LHCN-M2 (cell line): ENCODE measurements at places on chromosomes 1 and 21. TPM values are rescaled to one million over a fixed set of nuclear protein-coding genes. Genes with fewer than 3 reads are reported as not detected.

GRCh38 chr1:8202182-8202905, 115.6 kb upstream of the SLC45A1 start:
- peak; percentile 78 for DNase-seq

GRCh38 chr1:205301842-205302588, 19.5 kb downstream of the NUAK2 start:
- no peak for DNase-seq

GRCh38 chr1:68142461-68142860, 89.9 kb downstream of the WLS start:
- no peak for DNase-seq

GRCh38 chr1:162040657-162041056, 17.0 kb upstream of the OLFML2B start:
- no peak for DNase-seq

GRCh38 chr1:85109475-85109874, 61.2 kb upstream of the MCOLN3 start:
- DNase-seq: peak; percentile 41

DNA sequence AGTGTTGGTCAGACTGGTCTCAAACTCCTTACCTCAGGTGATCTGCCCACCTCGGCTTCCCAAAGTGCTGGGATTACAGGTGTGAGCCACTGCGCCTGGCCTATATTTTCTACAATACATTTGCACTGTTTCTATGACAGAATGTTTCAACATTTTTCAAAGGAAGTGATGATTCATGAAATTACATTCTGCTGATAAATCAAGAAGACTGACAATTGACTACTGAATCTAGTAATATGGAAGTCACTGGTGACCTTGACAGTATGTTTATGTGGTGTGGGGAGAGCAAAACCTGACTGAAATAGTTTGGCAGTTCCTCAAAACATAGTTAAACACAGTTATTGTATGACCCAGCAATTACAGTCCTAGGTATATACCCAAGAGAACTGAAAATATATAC, 18.1 kb downstream of the LRIF1 start:
- no peak for DNase-seq

DNA sequence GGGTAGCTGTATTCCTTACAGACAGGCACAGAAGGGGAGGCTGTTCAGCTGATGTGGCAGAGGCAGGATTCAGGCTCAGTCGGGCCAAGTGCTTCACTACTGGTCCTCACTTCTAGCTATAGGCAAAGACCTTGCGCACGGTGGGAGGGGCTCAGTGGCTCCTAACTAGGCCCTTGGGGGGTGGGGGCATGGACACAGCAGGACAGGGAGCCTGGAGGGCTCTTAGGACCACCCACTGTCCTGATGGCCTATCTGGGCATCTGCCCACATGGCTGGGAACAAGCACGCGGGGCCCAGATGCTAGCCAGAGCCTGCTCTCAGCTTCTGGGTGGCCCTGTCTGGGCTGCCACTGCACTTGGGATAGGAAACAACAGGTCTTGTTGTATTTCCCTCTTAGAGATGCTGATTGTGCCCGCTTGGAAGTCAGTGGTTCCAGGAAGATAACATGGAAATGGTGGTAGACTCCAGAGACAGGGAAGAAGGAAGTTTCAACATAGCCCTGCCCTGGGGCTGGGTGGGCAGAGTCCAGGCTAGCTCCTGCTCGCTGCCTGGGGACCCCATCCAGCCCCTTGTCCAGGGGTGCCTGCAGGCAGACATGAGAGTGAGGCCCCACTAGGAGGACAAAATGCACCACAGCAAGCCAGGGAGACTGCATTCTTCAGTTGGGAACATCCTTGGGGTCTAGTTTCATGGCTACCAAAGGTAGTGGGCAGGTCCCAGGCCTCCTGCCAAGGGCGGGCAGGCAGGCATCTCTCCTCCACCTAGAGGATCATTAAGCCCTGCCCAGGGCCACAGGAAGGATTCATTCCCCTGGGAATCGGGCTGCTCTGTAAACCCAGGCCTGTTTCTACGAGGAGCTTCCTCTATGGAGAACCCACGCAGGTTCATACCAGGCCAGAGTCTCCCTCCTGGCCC, 102.5 kb downstream of the BCAR3 start:
- DNase-seq: no peak

DNA sequence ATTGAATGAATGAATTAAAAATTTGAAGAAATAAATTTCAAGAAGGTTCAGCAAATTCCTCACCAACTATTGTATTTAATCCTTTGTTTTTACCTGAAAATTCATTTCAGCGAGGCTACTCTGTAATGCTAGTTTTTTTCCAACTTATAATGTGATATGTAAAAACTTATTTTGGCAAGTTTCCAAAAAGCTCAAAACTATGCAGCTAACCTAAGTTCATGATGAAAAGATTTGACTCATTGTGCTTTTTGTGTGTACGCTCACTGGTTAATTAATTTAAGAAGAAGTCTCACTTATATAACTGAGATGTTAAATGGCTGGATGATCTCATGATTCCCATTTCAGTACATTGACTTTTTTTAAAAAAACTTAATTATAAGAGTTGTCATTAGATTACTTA, 196.0 kb upstream of the SAMSN1 start:
- no peak for DNase-seq

GRCh38 chr1:49576327-49576901, 447.3 kb downstream of the AGBL4 start:
- DNase-seq: no peak

- DNase-seq: no peak
Measured at GRCh38 chr21:31991356-31992331, 118.8 kb downstream of the HUNK start.

GRCh38 chr1:3431686-3432085, 22.8 kb upstream of the ARHGEF16 start:
- DNase-seq: no peak

DNA sequence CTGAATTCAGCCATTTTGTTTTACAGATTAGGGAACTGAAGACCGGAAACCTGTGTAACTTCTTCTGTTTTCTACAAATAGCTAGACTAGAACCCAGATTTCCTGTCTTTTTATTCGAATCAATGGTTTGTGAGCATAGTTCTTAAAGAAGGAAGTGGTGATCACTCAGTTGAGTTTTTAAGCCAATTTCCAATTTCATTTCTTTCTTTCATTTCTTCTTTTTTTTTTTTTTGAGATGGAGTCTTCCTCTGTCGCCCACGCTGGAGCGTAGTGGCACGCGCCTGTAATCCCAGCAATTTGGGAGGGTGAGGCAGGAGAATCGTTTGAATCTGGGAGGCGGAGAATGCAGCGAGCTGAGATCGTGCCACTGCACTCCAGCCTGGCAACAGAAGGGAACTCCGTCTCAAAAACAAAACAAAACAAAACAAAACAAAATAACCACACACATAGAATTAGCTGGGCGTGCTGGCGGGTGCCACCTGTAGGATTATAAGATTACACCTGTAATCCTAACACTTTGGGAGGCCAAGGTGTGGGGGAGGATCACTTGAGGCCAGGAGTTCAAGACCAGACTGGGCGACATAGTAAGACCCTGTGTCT, 3.0 kb upstream of the MDM4 start:
- DNase-seq: no peak

DNA sequence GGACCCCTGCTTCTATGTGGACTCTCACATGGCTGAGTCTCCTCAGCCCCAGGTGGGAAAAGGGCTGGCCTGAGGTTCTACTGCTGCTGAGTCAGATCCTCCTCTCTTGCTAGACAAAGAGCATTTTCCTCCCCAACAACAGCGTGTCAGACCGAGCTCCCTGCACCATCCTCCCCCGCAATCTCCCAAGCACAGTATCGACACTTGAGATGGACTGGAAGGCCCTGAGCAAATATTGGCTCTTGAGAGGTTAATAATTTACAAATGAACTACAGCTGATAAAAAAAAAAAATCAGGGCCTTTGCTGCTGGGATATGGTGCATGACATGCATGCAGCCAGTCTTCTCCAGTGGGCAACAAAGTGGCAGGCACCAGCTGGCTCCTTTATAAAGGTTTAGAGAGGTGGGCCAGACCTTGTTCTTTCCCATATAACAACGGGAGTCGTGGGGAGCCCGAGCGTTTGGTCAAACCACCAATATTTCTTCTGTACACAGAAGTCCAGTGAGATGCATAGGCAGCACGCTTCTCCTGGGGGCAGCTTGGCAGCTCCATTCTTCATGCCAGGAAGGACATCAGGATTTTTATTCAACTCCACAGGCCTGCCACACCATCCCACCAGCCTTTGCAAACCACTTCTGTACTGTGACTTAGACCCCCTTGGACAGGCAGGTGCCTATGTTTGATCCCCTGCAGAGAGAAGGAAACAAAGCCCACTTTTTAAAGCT, 55.4 kb upstream of the CAMK1G start:
- peak; percentile 62 for DNase-seq

GRCh38 chr21:18826562-18826961, 423.0 kb upstream of the TMPRSS15 start:
- no peak for DNase-seq

DNA sequence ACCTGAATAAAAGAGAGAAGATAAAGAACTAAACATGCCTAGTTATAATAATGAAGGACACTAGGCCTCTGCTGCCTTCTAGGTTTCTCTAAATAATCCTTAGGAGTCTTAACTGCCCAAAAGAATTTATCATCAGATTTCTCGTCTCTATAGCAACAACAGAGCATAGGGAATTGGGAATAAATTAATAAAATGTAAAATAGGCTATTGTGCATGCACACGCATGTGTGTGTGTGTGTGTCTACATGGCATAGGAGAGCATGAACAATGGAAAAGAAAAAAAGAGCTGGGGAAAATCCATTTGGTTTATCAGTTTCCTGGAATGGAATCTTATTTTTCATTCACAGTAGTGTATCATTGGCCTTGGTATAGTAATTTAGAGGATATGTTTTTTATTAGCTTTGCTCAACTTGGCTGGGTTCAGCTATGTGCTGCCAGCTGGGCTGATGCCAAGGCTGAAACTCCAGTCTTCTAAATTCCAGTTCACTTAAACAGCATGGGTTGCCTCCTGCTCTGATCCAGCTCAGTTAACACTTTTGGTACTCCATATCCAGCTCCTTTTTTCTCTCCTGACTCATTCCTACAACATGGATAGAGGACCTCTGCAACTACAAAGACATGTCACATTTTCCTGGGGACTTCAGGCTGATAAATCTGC, 80.6 kb upstream of the SLFNL1 start:
- peak; percentile 83 for DNase-seq

- DNase-seq: no peak
Measured at GRCh38 chr1:178633056-178633455, 92.0 kb upstream of the RALGPS2 start.

- peak; percentile 99 for DNase-seq
Measured at GRCh38 chr1:177256153-177257075, 85.7 kb downstream of the BRINP2 start.

GRCh38 chr1:173258479-173259264, 51.5 kb upstream of the TNFSF4 start:
- peak; percentile 72 for DNase-seq

- no peak for DNase-seq
Measured at GRCh38 chr1:165598676-165599059, 32.4 kb upstream of the MGST3 start.

DNA sequence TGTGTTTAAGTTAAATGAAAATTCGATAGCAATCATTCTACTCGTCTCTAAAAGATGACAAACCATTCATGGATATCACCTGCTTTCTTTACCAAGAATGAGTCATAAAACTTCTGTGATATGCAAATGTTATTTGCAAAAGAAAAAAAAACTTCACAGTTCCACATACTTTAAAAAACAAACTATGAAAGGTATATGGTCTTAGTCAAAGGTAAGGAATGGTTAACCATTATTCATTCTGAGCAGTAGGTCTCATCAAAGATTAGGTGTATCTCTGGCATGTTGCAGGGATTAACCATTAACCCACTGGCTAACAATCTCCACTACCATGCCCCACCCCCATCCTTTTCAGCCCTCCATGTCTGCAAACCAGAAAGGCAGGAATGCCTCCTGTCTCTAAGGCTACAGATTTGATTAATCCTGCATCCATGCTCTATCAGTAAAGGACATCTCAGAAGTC, 44.4 kb downstream of the PTPN14 start:
- no peak for DNase-seq

- no peak for DNase-seq
Measured at GRCh38 chr1:228400237-228400651, 6.4 kb downstream of the TRIM11 start.

DNA sequence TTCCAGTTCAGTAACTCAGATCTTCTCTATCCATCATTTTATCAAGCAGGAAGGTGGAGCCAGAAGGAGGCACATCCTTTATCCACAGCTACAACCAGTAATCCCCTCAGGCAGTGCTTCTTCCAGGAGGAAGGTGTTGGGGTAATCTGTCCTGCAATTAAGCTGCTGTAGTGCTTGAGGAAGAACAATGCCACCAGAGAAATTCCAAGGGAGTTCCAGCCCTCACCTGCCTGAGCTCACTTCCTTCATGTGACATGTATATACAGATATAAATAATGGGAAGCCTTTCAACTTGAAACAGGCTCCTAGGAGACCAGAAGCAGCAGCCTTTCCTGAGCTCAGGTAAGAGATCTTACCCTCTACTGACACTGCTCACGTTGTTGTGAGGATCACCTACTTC, 2.2 kb upstream of the IL20 start:
- DNase-seq: no peak

DNA sequence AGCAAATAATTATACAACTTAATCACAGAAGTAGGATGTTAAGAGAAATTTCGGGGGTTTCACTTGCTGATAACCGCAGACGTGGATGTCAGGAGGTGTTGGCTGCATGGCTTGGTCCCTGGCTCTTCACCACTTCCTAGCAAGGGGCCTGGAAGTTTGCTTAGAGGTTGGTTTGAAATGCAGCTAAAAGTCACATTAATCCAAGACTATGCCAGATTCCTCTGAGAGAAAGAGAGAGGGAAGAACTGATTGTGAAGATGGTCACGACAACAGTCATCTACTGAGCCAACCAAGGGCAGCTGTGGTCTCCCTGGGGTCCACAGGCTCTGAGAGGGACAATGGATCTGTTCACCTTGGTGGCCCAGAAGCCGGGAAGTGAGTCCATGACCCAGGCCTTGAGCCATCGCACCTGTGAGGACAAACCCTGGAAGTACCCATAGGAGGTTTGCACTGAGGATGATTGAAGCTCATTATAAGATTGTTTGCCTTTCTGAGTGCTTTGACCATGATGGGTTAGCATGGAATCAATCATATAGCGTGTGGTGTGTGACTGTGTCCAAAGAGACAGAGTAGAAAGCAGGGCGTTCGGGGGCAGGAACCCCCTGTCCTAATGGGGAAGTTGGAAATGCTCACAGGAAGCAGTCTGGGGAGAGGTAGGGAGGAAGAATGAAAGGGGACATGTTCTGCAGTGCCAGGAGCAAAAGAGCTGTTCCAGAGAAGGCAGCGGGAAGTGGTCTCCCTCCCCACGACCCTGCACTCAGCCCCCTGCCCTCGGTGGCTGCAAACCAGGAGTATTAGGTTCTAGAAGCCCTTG, 47.1 kb downstream of the UMODL1 start:
- no peak for DNase-seq

The RCSD1 gene
- 42.7 and 81.9 TPM in 2 replicates for total RNA-seq

The KDF1 gene
- total RNA-seq: not detected in 2 replicates

The ADAMTS4 gene
- total RNA-seq: 5.0 and 5.4 TPM in 2 replicates

The FAM3B gene
- not detected in 2 replicates for total RNA-seq

The OR2M7 gene
- not detected in 2 replicates for total RNA-seq

The BCL2L15 gene
- total RNA-seq: 0.13 and 0.17 TPM in 2 replicates

The ICOSLG gene
- total RNA-seq: under 0.01 TPM in 1 of 2 replicates, not detected in the other

The NTMT2 gene
- total RNA-seq: not detected in 2 replicates

The OR2T29 gene
- not detected in 2 replicates for total RNA-seq

The AJAP1 gene
- not detected in 2 replicates for total RNA-seq
